ENCODE measurements at places on chromosomes 6 and 20.

DNA sequence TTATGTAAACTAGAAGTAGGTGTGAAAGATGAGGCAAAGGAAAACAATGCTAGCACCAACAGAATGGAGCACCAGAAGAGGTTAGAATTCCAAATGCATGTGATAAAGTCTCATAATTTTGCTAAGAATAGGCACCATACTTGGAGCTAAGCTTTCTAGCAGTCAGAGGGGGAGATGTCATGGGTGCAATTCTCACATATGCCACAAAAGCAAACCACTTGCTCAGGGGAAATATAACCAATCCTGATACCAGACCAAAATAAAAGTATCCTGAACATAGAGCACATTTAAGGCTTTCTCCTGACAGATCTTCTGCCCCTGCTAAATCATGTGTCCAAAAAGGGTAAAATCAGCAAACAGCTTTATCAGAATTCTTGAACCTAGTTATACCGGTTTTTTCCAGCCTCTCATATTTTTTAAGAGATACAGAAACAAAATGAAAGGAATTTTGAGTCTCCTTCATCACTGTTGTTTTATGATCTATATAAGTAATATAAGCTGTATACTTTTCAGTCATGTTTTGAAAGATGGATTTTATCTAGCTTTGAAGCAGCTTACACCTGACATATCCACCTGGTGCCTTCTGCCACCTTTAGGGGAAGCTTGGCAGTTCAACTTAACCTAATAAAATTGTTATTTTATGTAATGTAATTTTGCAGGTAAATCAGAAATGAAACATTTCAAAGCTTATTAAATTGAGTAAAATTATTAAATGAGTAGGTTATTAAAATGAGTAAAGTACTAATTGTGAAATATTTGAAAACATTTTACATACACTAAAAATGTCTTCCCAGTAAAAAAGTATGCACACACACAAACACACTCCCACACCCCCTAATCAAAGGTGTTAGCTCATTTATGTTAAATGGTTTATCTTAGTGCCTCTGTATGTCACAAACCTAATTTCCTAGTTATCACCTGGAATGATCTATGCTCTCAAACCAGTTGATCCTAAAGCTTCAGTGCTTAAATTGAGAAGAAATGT is 2.8 kb downstream of the SPO11 start:
- DNase-seq, result no peak

- DNase-seq, result no peak
These were observed 189.2 kb downstream of the TBC1D7 start for GRCh38 chr6:13139119-13139518.

GRCh38 chr6:24613361-24614042 is 32.5 kb downstream of the KIAA0319 start:
- no peak for DNase-seq

GRCh38 chr6:157150076-157150475 is 173.2 kb downstream of the TMEM242 start:
- DNase-seq, result no peak

- no peak for DNase-seq
These were observed 22.7 kb downstream of the DSE start for GRCh38 chr6:116393430-116393829.

- no peak for DNase-seq
These were observed 570 bp downstream of the TULP4 start for GRCh38 chr6:158312672-158313397.

DNA sequence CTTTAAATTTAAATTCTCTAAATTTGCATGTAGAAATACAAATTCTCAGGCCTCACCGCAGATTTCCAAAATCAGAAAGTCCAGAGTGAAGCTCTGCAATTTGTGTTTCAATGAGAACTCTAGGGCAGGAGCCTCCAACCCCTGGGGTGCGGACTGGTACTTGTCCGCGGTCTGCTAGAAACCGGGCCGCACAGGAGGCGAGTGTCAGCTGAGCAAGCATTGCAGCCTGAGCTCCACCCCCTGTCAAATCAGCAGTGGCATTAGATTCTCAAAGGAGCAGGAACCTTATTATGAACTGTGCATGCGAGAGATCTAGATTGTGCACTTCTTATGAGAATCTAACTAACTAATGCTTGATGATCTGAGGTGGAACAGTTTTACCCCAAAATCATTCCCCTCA is 203.0 kb upstream of the PCSK2 start:
- no peak for DNase-seq

GRCh38 chr6:71288228-71289038 is at the start of gene OGFRL1:
OGFRL1 (plus strand) TSS chr6:71288811; CDS start chr6:71288937, 126 bp downstream.
- DNase-seq, result no peak

GRCh38 chr6:42787063-42787472 is 5.2 kb downstream of the BICRAL start:
- DNase-seq, result no peak
